ENCODE measurements at places on chromosomes 3 and 15.

DNA sequence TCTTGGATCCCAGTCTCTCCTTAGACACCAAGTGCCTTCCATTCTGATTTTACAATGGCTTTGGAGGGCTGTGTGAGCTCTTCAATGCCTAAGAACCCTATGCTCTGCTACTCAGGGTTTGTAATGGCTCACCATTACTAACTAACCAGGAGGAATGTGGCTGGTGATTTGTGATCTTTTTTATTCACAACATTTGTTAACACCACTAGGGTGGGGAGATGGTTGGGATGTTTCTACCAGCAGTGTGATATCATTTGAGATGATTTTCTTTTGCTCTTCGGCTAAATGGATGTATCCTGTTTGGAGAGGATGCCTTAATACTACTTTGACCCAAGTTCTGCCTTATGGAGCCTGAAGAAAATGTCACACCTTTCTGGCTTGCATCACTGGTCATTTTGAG is 226.9 kb downstream of the MFSD1 start:
- no peak for DNase-seq

GRCh38 chr15:58383876-58384275 is 47.9 kb upstream of the LIPC start:
- DNase-seq = no peak

- DNase-seq = no peak
Observed at GRCh38 chr3:176757429-176757828, 439.9 kb downstream of the TBL1XR1 start.

DNA sequence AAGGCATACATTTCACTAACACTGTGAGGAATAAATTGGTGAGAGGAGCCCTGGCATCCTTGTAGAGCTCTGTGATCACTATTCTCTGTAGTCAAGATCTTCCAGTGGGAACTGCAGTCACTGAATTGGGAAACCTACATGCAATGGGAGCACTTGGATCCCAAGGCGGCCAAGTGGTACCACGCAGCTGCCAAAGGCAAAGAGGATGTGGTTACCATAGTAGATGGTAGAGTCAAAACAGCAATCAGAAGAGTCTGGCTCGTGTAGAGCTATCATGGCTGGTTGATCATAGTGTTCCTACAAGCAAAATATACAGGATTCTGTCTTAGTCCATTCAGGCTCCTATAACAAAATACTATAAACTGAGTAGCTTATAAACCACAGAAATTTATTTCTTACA is 849.7 kb downstream of the ROBO2 start:
- no peak for DNase-seq

DNA sequence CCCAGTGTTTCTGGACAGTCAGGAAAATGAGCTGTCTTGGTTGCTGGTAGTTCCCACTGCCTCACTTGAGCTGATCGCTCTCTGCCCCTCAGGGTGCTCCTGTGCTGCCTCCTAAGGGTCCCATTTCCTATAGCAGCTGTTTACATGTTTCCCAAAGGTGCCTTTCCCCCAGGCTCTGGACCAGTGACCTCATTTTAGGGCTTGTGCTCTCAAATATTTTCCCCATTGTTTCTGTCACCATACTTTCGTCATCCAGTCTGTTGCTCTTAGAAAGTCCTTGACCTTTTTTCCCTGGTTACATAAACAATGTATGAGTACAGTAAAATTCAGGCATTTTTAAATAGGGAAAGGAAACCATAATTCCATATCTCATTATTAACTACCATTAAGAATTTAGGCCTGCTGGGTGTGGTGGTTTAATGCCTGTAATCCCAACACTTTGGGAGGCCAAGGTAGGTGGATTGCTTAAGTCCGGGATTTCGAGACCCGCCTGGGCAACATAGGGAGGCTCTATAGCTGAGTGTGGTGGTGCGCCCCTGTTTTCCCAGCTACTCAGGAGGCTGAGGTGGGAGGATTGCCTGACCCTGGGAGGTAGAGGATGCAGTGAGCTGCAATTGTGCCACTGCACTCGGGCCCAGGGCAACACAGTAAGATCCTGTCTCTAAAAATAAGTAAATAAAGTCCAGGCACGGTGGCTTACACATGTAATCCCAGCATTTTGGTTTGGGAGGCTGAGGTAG is 11.7 kb downstream of the RAD54L2 start:
- DNase-seq = no peak

DNA sequence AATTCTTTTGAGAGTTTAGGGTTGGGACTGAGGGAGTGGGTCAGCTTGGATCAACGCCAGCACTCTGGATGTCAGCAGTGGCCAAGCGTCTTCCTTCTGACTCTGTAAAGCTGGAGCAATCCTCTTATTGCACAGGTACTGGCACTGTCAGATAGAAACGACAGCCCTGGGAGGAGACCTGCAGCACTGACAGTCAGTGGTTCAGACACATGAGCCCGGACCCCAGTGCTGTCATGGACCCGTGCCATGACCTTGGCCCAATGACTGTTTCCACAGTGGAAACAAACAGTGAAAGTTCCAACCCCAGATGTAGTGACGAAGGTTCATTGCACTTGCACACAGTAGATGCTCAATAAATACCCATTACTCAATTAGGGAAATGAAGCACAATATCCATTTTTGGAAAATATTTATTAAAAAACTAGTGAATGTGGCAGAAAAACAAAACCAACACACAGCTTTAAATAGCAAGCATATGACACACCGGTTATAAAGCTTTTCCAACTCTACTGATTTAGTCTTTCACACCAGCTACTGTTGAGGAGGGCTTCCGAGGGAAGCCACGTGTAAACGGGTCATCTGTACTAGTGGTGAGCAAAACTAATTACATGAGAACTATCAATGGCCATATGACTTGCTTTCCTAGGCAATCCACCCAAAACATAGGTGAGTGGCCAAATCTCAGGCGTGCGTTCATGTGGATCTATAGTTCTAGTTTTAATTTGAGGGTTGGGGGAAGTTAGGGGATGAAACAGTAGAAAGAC is 22.1 kb downstream of the SIAH2 start:
- no peak for DNase-seq

GRCh38 chr3:152302521-152303021 is 33.8 kb downstream of the MBNL1 start:
- DNase-seq = no peak

GRCh38 chr3:44525060-44525459 is 29.9 kb upstream of the ZKSCAN7 start:
- no peak for DNase-seq

DNA sequence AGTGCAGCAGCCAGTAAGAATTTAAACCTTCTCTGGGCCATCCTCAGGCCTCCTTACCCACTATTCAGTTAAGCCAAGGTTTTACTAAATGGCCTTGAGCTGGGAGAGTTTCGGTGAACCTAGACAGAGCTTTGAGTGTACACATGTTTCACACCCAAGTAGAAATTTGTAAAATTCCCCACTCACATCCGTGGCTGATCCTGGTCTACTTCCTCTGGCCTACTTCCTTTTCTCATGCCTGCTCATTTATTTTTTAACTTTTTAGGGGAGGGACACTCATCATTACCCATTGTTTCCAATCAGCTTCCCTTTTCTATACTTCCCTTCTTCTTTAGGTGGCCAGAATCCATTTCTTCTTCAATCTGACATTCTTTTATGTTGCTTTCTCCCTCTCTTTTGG is 7.6 kb downstream of the CX3CR1 start:
- no peak for DNase-seq

GRCh38 chr3:53040351-53040820 is 5.5 kb downstream of the SFMBT1 start:
- DNase-seq = no peak

GRCh38 chr3:16554126-16554525 is 40.6 kb upstream of the RFTN1 start:
- DNase-seq = no peak

DNA sequence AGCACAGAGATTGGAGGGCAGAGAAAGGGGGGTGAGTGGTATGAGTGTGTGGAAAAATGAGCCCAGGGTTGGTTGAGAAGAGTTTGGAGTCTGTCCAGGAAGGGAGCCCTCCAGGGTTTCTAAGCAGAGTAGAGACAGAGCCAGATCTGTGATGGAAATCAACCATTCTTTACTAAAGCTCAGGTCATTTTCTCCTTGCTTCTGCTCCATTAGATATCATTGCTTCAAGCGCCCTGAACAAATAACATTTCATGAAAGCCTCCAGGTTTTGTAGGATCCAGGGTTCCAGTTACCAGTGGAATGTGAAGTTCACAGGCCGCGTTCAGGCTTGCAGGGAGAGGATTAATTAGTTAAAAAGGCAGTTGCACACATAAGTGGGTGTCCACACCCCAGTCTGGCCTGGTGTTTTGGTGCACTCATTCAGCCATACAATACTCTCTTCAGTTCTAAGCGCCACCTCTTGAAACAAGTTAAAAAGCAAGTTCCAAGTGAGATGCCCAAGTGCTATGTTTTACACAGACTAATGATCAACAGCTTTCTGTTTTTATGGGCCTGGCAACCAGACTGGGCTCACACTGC is 16.4 kb upstream of the BOC start:
- no peak for DNase-seq

DNA sequence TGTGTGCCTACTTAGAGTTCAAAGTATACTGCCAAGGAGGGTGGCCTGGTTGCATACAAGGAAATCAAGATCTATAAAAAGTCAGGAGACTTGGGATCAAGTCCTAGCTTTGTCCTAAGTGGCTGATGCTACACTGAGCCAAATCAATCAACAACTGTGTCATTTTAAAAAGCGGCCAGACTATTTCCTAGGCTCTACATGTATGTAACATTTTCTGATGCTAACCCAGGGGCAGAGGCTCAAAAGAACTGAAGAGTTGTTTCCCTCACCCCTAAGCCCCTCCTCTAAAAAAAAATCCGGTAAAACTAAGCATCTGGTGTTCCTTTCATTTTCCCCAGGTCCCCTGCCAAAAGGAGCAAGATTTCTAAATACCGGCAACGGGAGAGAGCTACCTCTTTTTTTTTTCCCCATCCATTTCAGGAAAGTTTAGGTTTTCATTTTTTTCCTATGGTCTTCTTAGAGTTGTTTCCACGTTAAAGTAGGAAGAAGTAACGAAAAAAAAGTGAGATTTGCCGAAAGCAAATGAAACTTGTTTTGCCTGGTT is 18.8 kb upstream of the CHD2 start:
- DNase-seq = no peak

GRCh38 chr3:194871143-194871863 is 185.6 kb downstream of the FAM43A start:
- peak; percentile 54 for DNase-seq

- DNase-seq = peak; percentile 60
Observed at GRCh38 chr3:112734736-112735350, 93.9 kb upstream of the CCDC80 start.

DNA sequence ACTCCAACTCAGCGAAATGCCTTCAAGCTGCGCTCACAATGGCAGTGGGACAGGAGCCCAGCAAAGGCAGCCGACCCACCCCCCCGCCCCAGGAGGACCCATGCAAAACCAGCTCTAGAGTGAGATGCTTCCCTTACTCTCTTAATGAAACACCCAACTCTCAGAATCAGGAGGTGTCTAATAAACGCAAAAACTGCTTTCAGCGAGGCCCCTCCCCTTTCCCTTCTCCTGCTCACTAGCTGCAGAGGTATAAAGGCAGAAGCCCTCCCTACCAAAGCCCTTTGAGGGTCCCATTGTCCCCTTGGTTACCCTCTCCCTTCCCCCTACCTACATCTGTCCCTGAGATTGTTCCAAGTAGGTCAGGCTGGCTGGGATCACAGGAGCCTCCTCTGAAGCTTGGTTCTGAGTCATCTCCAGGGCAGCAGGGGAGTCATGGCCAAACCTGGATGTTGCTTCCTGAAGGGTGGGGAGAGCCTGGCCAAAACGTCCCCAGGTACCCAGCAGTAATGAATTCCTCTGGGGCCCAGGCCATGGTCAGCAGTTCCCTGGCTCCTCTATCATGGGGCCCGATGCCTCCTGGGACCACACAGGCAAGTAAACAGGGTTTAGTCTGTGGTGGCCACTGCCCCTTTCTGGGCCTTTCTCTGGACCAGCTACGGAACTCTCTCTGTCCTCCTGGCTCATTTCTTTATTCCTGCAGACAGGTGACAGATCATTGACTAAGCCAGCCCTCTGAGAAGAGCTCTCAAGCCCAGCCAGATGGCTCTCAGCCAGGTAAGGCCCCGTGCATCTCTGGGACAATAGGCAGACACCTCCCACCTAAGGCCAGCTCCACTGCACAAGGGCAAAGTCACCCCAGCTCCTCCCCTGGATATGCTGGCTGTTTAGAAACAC is 8.6 kb downstream of the KLHL25 start:
- DNase-seq = no peak

DNA sequence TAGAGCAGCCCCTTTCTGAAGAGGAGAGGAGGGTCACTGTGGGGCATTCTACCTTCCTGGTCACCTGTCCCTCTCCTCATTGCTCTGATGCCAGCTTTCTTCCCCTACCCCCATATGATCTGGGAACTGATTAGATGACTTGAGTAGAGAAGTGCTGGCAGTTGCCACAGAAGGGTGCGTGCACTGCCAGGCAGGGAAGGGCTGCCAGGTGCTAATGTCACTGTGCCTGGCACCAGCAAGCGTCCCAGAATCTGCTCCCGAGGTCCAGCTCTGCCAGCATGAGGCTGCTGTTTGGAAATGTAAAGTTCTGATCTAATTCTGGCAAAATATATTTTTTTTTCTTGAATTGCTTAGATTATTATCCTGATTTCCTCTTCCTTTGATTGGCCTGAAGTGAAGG is 52.8 kb downstream of the PPM1L start:
- no peak for DNase-seq

GRCh38 chr3:97857401-97857800 is 35.6 kb downstream of the CRYBG3 start:
- no peak for DNase-seq

DNA sequence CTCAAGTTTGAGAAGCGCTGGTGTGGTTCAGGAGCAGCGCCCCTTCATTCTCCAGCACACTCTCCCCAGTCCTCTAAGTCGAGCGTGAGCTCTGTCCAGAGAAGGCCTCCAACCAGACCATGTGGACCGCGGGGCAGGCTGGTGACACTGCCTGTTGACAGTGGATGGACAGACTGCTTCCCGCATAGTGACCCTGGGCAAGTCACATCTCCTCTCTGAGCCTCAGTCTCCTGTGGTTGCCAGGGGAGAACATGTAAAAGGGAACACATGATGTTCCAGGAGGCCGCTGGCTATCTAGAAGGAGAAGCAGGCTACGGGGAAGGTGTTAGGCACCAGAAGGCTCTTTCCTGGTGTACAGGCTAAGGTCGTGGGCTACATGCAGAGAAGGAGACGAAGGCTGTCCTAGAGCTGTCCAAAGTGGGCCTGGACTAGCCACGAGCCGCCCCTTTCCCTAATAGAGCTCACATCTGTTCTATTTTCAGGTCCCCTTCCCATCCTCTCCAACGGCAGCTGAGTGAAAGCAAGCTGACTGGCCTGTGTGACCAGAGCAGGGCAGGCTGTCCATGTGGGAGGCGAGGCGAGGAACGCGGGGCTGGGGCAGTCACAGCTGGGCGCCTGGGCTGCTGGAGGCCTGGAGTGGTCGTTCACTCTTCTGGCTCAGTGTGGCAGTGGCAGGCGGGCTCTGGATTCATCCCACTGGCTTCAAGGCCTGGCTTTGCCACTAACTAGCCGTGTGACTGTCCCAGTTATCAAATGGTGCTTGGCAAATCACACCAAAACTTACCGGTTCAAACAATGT is 11.1 kb downstream of the ISG20 start:
- DNase-seq = no peak

- no peak for DNase-seq
Observed at GRCh38 chr15:78425643-78426042, 12.4 kb upstream of the IREB2 start.

- no peak for DNase-seq
Observed at GRCh38 chr15:77825546-77825945, 192.8 kb upstream of the LINGO1 start.
